ENCODE measurements at places on chromosomes 1 and 21.
A peak's percentile ranks its signal among the peaks of the same experiment; 100 is the strongest.

GRCh38 chr1:17161137-17161740 lies 42.0 kb upstream of the PADI2 start:
- DNase-seq = no peak

DNA sequence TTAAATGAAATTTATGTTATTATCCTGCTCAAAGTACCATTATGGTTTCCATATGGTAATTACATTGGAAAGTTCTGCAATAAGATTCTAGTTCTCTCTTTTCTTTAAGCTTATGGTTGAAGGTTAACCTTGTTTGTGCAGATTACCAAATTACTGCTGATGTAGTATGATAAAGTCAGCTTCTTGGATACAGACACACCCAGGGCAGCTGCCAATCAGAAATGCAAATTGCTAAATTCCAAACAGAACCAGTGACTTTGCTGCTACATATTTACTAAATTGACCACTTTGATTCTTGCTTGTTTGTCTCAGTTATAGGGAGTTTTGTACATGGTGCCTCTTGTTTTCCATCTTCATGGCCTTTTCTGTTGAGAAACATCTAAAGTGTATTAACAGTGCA lies 26.5 kb downstream of the GNAT2 start:
- DNase-seq = no peak

GRCh38 chr1:41481109-41481775 lies 3.2 kb downstream of the EDN2 start:
- no peak for DNase-seq

DNA sequence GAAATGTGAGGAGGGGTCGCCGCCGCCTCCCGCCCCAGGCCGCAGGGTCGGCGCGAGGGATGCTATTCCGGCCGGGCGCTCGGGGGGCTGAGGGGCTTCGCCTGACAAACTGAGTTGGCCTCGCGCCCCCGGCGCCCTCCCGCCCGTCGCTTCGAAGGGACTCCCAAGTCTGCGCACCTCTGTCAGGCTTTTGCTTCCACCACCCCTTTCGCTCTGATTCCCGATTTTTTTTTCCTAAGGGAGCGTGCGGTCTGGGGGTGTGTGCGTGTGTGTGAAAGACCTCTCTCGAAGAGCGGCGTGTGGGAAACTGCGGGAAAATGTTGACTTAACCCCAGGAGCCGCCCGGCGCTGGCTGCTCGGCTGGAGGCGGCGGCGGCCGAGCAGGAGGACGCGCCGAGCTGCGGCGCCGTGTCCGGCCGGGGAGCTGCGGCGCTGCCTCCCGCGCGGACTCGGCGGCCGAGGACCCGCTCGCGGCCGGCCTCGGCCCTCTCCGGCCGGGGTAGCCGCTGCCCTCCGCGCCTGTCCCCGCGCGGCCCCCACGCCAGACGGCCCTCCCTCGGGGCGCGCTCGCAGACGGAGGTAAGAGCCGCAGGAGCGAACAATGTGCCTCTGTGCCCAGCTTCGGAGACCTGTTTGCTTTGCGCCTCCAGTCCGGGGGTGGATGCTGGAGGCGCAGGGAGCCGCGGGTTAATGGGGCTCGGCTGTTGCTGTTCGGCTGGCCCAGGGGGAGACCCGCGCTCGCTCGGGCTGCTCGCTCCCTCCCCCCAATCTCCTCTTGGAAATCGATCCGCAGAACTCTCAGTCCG lies 1.1 kb downstream of the ADGRL2 start:
- peak; percentile 46 for DNase-seq

DNA sequence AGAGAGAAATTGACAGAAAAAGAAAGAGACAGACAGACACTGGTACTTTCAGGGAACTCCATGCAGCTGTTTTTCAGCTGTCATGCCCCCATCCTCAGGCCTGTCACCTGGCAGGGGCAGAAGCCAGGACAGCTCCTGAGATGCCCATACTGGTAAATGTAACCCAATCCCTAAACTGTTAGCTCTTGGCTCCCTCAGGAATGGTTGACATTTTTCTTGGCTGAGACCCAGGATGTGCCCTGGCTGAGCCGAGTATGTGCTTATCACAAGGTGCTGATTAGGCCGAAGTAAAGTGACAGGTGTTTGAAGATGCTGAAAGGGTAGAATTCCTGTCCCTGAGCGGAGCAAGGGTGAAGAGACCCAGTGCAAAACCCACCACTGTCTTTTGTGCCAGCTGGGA lies 50.7 kb downstream of the PGM1 start:
- no peak for DNase-seq

GRCh38 chr1:6416295-6416656 lies 3.4 kb downstream of the HES2 start:
- DNase-seq = no peak

DNA sequence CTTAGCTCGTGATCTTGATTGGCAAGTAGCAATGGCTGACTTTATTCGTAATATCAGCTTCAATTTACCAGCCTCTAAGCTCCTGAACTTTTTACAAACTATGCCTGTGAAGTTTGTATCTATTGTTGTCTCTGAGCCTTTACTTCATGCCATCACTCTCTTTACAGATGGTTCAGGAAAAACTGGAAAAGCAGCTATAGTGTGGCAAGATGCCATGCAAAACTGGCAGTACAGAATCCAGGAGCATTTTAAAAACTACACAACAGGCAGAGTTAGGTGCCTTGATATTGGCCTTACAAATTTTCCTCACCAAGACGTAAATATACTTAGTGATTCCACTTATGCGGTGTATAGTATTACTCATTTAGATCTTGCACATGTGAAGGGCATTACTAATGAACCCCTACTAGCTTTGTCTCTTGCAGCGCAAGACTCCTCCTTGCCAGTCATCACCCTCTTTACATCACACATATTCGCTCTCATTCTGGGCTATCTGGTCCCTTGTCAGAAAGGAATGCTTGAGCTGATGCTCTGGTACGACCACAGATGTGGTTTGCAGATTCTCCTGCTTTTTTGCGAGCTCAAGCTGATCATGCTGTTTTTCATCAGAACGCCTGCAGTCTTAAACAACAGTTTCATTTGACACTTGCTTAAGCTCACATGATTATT lies 36.3 kb downstream of the CLCA1 start:
- no peak for DNase-seq

- DNase-seq = no peak
These were observed 165.4 kb downstream of the RUNX1 start for GRCh38 chr21:34883491-34884271.

Data from fibroblast of gingiva (primary cell).